SJCRH30 (cell line): ENCODE measurements at places on chromosomes 16 and 17.

GRCh38 chr17:78958641-78959127 is 21.0 kb downstream of the LGALS3BP start:
- DNase-seq = no peak

- peak; percentile 0 for DNase-seq
Observed at GRCh38 chr17:11031787-11032186, 193.9 kb upstream of the PIRT start.

DNA sequence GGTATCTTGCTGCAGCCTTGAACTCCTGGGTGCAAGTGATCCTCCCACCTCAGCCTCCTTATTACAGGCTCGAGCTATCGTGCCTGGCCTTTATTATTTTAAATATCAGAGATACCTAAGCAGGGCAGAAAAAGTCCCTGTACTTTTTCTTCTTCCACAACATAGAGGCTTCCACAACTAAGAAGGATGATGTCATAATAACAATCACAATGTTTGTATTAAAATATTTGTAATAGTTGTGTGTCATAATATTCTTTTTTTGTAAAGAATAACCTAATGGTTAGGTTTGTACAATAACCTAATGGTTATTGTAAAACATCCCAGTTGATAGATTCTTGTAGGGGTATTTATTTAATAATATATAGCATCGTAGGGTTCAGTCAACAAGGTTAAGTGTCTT is 26.7 kb upstream of the DUSP14 start:
- DNase-seq = no peak

DNA sequence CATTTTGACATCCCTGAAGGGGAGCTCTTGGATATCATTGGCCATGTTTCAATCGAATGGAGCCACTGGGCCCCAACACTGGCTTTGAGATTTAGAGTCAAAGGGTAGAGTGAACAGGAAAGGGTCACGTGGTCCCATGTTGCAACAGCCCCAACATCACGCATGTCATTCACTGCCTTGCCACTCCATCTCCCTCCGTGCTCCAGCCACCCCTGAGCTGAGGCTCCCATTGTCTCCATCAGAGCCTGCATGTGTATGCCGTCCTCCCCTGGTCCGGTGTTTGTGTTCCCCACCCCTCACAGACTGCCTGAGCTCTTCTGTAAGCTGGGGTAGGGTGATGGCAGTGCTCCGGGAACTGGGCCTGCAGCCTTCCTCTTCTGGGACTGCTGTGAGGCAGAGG is 12.1 kb downstream of the NFE2L1 start:
- no peak for DNase-seq

GRCh38 chr17:15261258-15261801 is 3.8 kb downstream of the PMP22 start:
- DNase-seq = no peak

DNA sequence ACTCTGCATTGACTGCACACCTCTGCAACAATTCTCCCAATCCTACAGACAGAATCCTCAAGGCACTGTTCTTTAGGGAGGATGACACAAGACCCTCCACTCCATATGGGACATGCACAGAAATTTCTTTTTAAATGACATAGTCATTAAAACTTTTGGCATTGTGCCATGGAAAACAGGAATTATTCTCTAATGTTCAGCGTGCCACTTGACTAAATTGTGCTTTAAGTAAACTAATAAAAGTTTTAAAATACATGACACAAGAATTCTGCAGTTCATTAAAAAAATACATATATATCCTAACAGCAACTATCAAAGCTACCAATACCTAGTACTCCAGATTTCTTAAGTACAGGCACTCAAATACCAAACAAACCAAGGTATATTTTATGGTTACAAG is 16.0 kb downstream of the CEP112 start:
- DNase-seq = no peak

DNA sequence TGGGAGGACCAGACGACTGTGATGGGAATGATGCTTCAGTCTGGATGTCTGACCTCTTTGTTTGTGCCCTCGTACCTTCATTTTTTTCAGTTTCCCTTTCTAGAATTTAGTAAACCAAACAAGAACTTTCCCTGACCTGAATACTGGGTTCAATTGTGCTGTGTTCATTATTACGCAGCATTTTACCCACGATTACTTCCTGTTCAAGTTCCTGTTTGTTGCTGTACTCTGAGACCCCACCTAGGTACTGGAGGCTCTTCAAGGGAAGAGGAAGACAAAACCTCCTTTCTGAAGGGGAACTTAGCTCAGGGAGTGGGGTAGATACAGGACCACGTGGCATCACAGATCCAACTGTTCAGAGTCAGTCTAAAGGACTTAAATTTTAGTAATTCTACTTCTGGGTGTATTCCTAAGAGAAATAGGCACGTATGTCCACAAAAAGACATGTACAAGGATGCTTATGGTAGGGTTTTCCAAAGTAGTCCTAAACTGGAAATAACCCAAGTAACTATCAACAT is 9.2 kb upstream of the PRKCB start:
- DNase-seq = no peak

DNA sequence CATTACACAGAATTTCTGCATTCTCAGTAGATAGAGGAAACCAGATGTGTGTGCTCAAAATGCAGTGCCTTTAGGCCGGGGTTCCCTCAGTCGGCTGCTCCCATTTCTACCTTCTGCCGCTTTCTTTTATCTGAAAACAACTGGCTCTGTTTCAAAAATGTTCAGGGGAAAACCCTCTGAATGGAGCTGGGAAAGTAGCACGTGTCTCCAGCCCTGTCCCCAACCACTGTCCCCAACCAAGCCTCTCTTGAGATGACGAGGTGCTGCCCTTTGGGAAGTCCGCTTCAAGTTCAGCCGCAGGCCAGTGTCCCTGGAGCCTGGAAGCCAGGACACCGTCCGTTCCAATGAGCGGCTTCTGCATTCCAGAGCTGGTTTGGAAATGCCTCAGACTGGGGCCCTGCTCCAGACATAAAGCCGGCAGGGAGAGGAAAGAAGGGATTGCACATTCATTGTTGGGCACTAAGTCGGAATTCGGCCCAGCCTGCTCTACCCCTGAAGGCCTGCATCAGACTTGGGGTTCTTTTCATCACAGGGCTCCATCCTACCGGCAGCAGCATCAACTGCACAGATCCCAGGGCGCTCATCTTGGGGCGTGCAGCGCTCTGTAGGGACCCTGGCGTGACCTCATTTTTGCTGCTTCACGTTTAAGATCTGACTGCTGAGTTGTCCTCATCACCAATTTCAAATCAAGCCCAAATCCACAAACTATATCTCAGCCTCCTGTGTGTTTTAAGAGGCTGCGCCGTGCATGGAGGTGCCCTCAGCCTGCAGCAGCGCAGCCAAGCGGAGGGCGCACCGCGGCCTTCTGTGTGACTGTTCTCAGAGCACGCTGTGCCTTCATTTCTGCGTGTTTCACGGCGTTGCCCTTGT is 111.3 kb downstream of the BANP start:
- no peak for DNase-seq

GRCh38 chr16:31128711-31129567 is 6.6 kb downstream of the PRSS8 start:
- no peak for DNase-seq

DNA sequence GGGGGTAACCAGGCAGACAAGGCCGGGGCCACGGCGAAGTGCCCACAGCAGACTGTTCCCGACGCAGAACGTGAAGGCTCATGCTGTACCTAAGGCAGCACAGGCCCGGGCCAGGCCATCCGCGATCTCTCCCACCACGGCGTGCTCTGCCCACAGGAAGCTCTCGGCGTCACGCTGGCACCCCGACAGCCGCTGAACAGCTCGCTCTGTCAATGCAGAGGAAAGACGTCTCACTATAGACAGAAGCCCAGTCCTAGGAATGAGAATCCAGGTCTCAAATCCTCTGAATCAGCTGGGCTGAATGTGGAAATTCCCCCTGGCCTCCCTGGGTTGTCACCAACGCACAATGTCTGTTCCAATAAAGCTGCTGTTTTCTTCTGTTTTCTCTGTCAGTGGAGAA is 21.4 kb downstream of the SERPINF1 start:
- DNase-seq = no peak

GRCh38 chr16:7513429-7513828 is 180.8 kb downstream of the RBFOX1 start:
- DNase-seq = peak; percentile 32

GRCh38 chr17:252456-252855 is 71.0 kb upstream of the DOC2B start:
- DNase-seq = no peak

GRCh38 chr16:86577314-86577971 is 906 bp upstream of the FOXL1 start:
- peak; percentile 71 for DNase-seq

DNA sequence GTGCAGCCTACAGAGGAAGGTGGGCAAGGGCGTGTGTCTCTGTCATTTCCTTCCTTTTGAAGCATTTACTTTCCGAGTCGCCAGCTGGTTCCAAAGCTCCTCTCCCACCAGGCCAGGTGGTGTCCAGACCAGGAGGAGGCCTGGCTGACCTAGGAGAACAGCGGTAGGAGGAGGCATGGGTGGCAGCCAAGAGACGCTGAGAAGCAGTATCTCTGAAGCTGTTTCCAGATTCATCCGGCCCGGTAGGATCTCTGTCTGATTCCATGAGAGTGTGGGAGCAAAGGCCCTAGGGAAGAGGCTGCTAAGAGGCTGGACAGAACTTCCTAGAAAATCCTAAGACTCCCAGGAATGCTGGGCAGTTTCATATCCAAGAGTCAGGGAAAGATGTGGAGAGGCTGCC is 20.3 kb downstream of the MEOX1 start:
- DNase-seq = no peak

GRCh38 chr16:27978876-27979275 is 84.6 kb downstream of the GSG1L start:
- no peak for DNase-seq

DNA sequence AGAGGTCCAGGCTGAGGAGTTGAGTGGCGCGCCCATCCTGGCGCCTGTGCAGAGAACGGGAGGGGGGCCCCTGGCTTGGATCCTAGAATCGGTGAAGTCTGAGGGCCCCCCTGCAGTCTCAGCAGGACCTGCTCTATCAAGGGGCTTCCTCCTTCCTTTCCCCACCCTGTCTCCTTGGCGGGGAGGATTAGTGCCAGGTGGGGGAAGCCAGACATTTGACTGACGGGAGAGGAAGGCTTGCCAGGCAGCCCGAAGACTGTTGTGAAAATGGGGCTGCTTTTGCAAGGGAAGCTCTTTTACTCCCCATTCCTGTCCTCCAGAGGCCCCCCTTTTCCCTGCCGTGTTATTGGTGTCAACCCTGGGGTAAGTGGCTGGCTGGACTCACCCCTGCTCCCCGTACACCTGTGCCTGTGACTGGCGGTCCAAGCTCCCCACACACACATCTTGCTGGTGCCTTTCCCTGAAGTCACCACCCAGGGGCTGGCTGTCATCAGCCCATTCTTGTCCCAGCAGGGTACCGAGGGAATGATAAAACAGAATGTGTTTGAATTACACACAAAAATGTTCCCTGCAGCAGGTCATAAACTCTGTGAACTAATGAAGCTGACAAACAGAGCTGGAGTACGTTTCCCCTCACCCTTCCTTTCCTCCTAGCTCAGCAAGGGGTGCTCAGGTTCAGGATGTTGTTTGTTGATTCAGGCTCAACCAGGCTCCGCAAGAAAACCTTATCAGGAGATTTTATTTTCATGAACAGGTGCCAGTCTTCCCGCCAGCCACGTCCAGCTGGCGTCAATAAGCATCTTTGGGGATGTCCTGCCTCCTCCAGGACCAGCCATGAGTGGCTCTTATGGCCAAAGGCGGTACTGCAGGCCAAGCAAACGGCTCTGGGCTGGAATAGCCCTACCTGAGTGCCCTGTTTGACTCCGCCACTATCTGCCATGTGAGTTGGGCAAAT is 4.4 kb upstream of the ARMC7 start:
- peak; percentile 84 for DNase-seq

DNA sequence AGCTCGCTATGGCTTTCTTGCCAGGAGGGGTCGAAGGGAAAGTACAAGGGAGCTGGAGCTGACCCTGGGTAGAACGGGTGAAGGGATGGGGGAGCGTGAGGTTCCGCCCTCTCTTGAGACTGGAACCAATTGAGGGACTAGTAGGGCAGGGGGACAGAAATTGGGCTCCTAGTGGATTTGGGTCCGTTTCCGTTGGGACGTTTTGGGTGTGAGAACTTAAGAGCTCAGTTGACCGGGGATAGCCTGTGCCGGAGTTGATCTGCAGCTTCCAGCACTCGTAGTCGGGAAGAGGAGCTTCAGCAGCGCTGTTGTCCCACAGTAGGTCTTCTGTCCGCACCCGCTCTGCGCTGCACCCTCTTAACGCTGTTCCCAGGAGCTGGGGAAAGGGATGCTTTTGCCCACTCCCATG is 481 bp downstream of the CNTROB start:
- DNase-seq = peak; percentile 26

GRCh38 chr16:71387045-71387871 is 28.7 kb downstream of the CALB2 start:
- DNase-seq = no peak

GRCh38 chr17:44917456-44917855 is 2.2 kb upstream of the GFAP start:
- DNase-seq = no peak

DNA sequence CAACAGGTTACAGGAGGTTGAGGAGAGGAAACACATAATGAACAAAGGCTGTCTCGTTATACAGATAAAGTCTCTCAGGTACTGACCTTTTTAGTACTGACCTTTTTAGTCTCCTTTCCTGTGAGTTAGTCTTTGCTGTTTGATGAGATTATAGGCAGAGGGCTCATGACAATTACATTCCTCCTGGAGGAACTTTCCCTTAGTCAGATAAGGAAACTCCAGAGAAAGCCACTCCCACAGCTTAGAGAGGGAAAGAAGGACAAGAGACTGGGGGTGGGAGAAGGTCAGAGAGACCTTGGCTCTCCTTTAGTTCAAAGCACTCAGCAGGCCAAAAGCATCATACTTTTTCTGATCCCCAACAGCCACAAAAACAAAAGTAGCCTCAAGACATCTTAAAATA is 15.3 kb upstream of the PSMD7 start:
- DNase-seq = no peak

DNA sequence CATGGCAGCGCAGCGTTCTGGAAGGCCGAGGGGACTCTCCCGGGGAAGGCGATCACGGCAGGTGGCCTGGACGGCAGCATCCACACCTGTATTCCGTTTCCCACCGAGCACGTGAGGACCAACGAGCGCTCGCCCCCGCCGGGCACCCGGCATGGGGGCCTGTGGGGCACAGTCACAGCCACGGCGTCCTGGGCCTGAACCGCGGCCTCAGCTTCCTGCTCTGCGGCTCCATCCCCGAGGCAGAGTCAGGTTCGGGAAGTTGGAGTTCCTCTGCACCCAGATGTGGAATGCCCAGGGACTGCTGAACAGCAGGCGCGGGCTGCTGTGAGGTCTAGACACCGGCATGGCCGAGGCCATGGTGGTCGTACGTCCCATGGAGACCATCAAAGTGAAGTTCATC is 1713.9 kb downstream of the TP53TG3F start:
- no peak for DNase-seq
